Stimulated activated CD8-positive, alpha-beta memory T cell treated with anti-CD3 and anti-CD28 coated beads, Interleukin-4, amount 100 ng/mL, for 4 hours (primary cell): ENCODE measurements at places on chromosomes 5 and 9.

DNA sequence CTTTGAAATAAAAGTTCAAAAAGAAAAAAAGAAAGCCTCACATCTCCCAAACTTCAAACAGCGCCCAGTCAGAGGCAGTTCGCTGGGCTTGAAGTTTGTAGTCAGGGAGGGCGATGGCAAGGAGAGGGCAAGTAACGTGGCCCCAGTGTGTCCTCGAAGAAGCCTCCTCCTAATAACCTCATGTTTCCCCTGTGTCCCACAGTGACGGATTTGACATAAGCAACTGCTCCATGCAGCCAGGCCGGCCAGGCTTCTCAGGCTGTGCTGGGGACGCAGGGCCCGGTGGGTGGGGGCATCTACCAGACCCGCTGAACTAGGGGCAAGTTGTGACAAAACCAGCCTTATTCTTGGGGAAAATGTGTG is 172.2 kb downstream of the ERCC6L2 start:
- no peak for DNase-seq

GRCh38 chr9:136853596-136854112 is 1.5 kb downstream of the MAMDC4 start:
- DNase-seq, result no peak

GRCh38 chr9:74499111-74499601 is 2.0 kb downstream of the RORB start:
- no peak for DNase-seq

DNA sequence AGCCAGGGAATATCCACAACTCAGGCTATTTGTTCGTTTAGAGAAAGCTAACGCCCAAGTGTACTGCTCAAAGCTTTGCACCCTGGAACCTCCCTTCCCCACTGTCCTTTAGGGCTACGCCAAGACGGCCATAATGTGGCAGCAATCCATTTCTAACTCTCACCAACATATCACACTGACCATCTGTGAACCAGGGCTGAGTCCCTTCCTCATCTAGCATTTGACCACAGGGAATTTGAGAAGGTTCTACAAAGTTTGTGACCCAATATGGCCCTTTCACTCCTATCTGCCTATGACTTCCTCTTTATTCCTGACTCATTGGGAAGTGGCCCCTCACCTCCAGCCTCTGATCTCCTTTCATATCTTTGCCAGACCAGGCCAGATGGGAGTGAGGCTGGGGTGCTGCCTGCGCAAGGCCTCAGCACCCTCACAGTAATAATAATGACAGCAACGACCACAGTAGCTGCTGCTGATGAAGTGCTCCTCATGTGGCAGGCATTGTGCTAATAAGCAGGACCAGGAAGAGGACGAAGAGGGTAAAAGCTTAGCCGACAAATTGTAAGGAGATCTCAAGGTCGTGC is 9.3 kb upstream of the ARAP3 start:
- DNase-seq, result no peak

DNA sequence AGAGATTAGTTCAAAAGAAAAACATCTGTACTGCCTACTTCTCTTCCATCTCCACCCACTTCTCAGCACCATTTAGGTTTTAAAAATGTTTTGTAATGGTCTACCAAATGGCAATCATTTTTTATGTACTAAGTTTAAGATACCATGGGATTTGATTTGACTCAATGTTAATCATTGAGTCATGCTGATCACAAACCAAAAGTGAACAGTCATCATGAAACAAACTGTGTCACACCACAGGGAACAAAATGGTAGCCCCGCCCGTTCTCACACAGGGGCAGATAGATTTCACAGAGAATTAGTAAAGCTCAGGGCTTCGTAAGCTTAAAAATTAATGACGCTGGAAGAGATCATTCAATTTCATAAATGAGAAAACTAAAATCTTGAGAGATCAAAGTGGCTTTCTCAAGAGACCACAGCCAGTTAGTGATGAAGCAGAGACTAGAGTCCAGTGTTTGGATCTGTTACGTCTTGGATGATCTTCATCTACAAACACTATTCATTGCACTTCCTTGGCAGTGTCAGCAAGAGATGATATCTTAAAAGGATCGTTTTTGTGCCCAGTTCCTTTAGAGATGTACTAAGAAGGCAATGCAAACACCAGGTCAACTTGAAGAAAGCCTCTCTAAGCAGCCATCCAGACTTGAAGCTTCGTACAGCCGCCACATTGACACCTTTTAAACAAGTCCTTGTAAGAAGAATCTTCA is 33.9 kb upstream of the TRIO start:
- no peak for DNase-seq
